Breast epithelium (tissue), 4 donors: ENCODE measurements at places on chromosomes 2 and 18. TPM values are rescaled to one million over a fixed set of nuclear protein-coding genes. Genes with fewer than 3 reads are reported as not detected.

Gene SERPINB13
- total RNA-seq: not detected

Gene SEMA4F
- 8.8 TPM for total RNA-seq

Gene CAPN14
- 0.16 TPM for total RNA-seq

Gene LIMS3
- total RNA-seq: 6.6 TPM

DNA sequence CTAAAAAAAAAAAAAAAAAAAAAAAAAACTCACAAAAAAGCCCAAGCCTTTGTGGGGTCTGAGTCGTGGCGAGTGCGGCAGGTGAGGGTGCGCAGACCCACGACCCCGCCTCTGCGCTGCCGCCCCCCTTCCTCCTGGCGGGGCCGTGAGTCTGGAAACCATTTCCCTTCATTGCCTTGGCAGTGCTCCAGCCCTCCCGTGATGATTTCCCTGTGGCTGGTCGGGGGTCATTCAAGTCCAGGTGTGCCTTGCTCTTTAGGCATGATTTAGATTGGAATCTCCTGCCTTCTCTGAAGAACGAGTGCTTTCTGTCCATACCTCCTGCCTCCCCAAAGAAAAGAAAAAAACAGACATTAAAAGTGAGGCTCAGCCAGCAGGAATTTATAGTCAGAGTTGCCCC is 161.8 kb downstream of the FAM210A start:
- no peak for DNase-seq

DNA sequence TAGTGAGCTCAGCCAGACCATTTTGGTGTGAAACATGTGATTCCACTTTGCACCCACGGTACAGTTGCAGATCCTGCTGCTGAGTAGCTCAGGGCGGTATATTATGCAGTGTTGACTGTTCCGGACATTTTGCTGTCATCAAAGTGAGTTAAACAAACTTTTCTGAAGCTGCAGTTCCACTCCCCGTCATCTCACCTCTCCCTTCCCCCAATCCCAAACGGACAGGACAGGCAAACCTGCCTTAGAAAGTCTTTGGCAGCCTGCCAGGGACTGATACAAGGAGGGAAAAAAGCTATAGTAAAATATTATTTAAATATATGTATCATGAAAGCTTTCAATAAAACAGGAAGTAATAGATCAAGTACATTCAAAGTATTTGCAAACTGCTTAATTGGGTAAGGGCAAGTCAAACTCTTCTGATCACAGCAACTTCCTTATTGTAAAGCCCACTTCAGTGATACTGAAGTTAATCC is 35.5 kb upstream of the SP5 start:
- no peak for DNase-seq

- DNase-seq: no peak
Measured at GRCh38 chr2:222795450-222796357, 65.1 kb upstream of the ACSL3 start.

GRCh38 chr2:185404578-185404977 is 334.0 kb upstream of the FSIP2 start:
- no peak for DNase-seq

- DNase-seq: no peak
Measured at GRCh38 chr18:46829947-46830346, 73.1 kb upstream of the ST8SIA5 start.

DNA sequence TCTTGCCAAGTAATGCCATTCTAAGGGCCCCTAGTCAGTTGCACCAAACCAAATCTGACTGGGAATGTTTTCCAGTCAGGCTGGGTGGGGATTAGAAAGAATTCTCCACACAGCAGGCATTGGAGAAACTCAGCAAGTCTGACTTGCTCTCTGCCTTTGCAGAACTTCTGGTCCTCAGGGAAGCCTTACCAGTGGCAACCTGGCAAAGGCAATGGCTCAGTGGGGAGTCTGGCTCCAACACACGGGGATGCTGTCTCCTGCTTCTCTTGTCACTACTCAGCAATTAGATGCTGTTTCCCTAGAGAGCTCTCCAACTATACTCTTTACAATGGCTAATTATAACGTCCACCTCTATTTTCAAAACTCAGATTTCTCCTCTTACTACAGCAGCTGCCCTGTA is 810.7 kb downstream of the LRRTM4 start:
- no peak for DNase-seq
